ENCODE measurements at places on chromosomes 6 and 20.

DNA sequence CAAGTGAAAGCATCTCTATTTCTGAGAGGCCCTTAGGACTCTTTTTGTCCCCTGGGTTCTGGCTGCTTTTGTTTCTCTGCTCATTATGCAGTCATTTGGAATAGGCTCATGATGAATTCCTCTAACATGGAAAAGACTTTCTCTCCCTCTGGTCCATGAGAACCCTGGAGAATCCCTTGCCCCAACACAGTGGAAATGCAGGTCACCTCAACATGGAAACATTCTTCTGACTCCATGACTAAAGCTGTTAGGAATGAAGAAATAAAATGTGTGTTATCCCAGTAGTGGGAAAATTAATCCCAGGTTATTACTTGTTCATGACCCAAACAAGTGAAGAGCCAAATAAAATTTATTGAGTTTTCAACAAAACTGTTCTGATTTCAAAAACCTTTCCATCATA lies 458.6 kb downstream of the EPM2A start:
- ATAC-seq: no peak

DNA sequence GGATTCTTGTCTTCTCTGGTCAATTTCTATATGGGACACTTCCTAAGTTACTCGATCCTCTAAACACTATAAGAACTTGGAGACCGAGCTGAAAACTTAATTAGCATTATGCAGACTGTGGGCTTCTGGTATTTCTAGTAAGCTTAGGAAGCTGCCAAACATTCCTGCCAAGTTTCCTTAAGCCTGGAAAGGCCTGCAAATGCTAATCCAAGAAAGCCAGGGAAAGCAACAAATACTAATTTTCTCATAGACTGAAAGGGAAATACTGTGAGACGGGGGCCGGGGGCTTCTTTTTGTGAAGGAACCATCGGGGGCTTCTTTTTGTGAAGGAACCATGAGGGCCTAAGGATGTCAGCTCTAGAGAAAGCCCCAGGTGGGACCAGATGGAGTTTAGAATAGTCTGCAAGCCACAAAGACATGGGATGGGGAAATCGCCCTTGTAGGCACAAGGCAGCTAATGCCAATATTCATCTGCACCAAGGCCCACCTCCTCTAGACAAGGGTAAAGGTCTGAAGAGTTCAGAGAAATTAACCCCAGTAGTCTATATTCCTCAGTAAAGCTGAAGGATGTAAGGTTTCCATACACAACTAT lies 332.4 kb upstream of the PRDM1 start:
- ATAC-seq: peak; percentile 41

GRCh38 chr6:143804835-143805239 lies 38.3 kb upstream of the LTV1 start:
- ATAC-seq: no peak

DNA sequence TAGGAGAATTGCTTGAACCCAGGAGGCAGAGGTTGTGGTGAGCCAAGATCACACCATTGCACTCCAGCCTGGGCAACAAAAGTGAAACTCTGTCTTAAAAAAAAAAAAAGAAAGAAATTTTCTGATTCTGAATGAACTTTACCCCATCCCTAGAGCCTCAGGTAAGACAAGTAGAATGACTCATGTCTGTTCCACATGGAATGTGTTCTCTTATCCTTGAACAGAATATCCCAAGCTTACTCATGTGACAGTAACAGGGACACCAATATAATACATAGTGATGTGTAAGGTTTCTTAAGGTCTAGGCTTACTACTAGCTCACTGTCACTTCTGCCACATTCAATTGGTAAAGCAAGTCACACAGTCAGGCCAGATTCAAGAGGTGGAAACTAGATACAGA lies 219.6 kb upstream of the BTBD3 start:
- ATAC-seq: no peak

DNA sequence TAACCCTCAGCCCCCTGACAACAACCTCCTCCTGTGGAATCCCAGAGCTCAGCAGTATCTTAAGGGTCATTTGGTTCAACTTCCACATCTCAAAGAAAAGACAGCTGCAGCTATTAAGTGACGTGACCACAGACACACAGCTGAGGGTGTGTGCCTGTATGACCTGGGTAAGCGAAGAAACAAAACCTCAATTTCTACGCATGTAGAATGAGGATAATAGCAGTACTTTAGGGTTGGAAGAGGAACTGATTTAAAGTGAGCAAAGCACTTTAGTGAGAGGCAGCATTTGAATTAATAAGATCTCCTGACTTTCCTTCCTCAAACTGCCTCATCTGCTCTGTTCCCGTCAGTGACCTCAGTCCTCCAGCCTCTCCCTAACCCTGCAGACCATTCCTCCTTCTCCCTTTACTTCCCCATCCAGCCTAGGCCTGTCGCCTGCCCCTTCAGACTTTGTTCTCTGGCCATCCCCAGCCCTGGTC lies 6.8 kb upstream of the ARMC2 start:
- no peak for ATAC-seq
